Subcutaneous adipose tissue (tissue), 4 donors: ENCODE measurements at places on chromosomes 11 and 22. TPM values are rescaled to one million over a fixed set of nuclear protein-coding genes. Genes with fewer than 3 reads are reported as not detected.

Gene IGSF9B
- 3.3 TPM for total RNA-seq

Gene CHRNA10
- total RNA-seq: 0.49 TPM

Gene P2RY6
- total RNA-seq: 0.38 TPM

Gene STX5
- 36.2 TPM for total RNA-seq

Gene ATP5MG
- 41.4 TPM for total RNA-seq

Gene OR52H1
- not detected for total RNA-seq

Gene HTR3B
- total RNA-seq: not detected

Gene DEPDC7
- 2.2 TPM for total RNA-seq

Gene MMP11
- total RNA-seq: 2.1 TPM

Gene NAALADL1
- 20.0 TPM for total RNA-seq

Gene RGL4
- not detected for total RNA-seq

Gene LRRC75B
- total RNA-seq: 2.4 TPM

Gene TMEM9B
- 56.8 TPM for total RNA-seq

Gene KRTAP5-9
- total RNA-seq: 0.75 TPM

Gene B3GAT1
- total RNA-seq: not detected

Gene EMID1
- 1.3 TPM for total RNA-seq

Gene ZNF280A
- not detected for total RNA-seq

Gene IGSF22
- not detected for total RNA-seq

Gene CEP126
- 20.7 TPM for total RNA-seq

Gene HBG2
- not detected for total RNA-seq

Gene MS4A4A
- total RNA-seq: 184 TPM

Gene OR10A2
- not detected for total RNA-seq
